Hepatocyte (in vitro differentiated cells): ENCODE measurements at places on chromosomes 2 and 18.
A peak's percentile ranks its signal among the peaks of the same experiment; 100 is the strongest.

- DNase-seq = no peak
These were observed 36.6 kb downstream of the DIPK1C start for GRCh38 chr18:74420481-74420880.

- DNase-seq = no peak
These were observed 134.6 kb downstream of the TMEFF2 start for GRCh38 chr2:192060161-192060560.

DNA sequence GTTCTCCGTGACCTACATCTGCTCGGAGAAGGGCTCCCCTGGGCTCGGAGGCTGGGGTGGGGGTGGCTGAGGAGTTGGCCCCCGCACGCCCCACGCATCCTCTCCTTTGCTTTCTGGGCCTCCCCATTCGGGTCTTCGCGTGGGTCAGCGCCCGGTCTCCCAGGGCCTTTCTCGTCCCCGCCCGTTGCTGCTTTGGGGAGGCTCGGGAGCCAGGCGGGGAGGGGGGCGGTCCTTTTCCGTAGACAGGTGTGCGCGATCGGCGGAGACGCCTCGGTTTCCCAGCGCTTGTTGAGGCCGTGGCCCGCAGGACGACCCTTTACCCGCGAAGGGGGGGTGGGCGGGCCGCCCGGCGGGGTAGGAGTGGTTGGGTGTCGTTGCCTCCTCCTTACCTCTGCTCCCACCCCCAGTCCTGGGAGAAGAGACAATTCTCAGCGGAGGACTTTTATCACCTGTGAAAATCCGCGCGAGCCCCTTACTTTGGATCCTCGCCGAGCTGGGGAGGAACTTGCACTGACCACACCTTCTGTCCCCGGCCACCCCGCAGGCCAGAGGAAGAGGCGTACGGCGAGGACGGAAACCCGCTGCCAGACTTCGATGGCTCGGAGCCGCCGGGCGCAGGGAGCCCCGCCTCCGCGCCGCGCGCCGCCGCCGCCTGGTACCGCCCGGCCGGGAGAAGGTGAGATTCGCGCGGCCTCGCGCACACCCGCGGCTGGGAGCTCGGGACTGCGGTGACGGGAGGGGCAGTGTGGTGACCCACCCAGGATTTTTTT, 2.6 kb downstream of the ADCYAP1 start:
- peak; percentile 39 for DNase-seq

DNA sequence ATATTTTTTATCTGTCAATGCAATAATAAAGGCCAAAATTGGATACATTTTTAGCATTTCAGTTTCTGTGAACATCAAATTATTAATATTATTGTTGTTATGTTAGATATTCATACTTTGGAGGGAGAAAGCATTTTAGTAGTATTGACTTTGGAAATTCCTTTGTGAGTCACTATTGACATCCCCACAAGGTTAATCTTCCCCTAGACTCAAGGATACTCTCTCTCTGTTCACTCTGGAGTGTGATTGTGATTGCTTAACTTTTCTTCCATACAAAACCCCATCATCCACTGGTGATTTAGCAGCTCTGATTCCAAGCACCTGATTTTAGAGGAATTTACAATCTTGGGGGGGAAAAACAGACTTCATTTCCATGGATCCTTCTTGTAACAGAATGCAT, 352.0 kb downstream of the THSD7B start:
- DNase-seq = peak; percentile 19

- DNase-seq = no peak
These were observed 20.7 kb upstream of the GYPC start for GRCh38 chr2:126635281-126635680.

GRCh38 chr18:29862824-29863223, 1179.7 kb downstream of the DSC3 start:
- no peak for DNase-seq

- no peak for DNase-seq
These were observed 191.8 kb upstream of the RBBP8 start for GRCh38 chr18:22741318-22741717.

DNA sequence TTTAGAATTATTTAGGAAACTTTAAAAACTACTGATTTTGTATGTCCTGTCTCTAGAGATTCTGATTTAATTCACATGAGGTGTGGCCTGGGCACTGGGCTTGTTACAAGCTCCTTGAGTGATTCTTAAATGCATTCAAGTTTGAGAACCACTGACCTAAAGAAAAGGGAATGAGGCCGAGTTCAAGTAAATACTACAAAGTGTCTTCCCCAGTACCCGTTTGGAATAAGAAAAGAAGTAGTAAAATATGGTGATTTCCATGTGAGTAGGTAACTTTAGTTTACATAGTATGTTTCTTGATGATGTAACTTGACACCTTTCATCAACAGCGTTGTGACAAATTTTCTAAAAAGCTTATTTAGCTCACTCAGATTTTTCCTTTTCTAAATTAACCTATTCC, 1022.9 kb upstream of the NRXN1 start:
- DNase-seq = no peak

DNA sequence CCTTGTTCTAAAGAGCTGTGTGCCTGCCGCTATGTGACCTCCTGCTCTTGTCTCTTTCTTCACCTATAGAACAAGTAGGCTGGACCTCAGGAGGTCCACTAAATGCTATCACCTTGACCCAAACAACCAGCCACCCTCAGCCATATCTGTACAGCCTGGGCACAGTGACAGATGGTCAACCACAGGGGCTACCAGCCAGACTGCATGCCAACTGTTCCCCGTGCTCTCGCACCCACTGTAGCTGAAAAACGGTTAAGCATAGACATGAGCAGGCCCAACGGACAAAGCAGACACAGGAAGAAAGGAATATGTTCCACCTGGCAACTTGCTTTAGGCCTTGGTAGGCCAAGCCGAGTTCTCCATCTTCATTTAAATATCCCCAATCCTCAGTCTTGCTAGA, 43.2 kb upstream of the ACAA2 start:
- no peak for DNase-seq

DNA sequence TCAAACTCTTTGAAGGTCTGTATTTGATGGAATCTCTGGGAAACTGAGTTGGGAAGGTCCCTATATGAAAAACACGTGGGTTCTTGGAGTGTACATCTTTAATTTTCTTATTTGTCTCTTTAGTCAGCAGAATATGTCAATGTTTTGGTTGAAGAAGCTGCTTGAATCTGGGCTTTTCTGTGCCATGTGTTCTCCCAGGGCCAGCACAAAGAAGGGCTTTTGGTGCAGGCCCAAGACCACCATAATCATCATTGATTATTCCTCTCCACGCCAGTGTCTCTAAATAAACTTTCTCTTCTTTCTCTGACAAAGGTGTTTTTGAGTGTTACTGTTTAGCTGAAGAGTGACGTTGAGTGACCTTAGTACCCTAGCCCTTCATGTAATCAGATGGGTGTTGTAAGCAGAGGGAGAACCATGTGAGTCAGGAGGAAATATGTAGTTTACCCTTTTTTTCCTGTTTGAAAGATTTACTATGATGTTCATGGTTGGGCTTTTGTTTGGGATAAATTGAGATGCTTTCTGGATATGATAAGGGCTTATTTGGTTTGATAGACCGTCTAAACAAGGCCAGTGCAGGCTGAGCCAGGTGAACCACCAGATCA, 11.6 kb upstream of the TNP1 start:
- peak; percentile 57 for DNase-seq

DNA sequence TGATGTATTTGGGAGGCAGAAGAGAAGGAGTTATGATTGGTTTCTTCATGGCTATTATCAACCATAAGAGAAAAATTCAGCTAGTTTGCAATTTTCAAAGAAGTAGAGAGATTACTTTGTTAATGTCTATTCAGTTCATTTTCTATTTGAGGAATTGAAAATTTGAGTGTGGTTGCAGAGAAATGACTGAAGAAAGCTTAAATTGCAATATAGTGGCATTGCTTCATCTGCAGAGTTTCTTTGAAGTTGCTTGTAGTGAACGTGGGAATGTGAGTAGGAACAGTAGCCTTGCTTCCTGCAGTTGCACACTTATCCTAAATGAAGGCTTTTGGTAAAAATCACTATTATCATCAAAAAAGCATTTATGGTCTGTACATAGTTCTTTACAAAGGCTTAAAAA, 14.7 kb upstream of the CYRIA start:
- no peak for DNase-seq

DNA sequence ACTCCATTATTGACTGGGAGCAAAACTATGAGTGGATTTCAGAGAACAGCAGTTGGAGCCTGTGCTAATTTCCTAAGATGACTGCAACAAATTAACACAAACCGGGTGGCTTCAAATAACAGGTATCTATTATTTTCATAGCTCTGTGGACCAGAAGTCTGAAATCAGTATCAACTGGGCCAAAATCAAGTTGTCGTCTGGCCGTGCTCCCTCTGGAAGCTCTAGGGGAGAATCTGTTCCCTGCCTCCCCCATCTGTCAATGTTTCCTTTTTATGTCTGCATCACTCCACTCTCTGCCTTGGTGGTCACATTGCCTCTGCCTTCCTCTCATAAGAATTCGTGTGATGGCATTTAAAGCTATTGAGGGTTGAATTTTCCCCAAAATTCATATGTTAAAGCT, 269.8 kb downstream of the TMX3 start:
- DNase-seq = no peak

DNA sequence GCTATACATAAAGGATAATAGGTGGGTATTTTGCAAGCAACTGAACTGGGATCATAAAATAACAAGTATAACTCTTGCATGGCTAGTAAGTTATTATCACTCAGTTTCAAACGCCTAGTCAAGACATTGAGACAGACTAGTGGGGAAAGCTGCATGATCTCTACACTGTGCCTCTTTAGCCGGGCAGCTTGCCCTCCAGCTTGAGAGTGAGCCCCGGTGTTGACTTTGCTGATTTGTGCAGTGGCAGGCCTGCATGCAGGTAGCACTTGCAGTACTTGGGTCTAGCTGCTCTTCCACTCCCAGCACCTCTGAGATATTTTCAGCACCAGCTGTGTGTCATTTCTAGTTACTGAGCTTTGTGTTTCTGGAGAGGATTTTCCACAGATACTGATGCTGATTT, 118.8 kb upstream of the DAPL1 start:
- DNase-seq = no peak

GRCh38 chr2:233865838-233866237, 2.3 kb downstream of the MSL3B start:
- DNase-seq = no peak
